ENCODE measurements at places on chromosomes 13 and 19. TPM values are rescaled to one million over a fixed set of nuclear protein-coding genes. Genes with fewer than 3 reads are reported as not detected.

- ATAC-seq: no peak
Measured at GRCh38 chr13:77678691-77679235, 18.7 kb upstream of the SLAIN1 start.

- ATAC-seq: no peak
Measured at GRCh38 chr13:18954254-18954653, 227.4 kb downstream of the TUBA3C start.

- peak; percentile 23 for ATAC-seq
Measured at GRCh38 chr19:2561895-2562294, 86.0 kb downstream of the GADD45B start.

- ATAC-seq: peak; percentile 66
Measured at GRCh38 chr13:94967183-94968039, 255.1 kb upstream of the SOX21 start.

DNA sequence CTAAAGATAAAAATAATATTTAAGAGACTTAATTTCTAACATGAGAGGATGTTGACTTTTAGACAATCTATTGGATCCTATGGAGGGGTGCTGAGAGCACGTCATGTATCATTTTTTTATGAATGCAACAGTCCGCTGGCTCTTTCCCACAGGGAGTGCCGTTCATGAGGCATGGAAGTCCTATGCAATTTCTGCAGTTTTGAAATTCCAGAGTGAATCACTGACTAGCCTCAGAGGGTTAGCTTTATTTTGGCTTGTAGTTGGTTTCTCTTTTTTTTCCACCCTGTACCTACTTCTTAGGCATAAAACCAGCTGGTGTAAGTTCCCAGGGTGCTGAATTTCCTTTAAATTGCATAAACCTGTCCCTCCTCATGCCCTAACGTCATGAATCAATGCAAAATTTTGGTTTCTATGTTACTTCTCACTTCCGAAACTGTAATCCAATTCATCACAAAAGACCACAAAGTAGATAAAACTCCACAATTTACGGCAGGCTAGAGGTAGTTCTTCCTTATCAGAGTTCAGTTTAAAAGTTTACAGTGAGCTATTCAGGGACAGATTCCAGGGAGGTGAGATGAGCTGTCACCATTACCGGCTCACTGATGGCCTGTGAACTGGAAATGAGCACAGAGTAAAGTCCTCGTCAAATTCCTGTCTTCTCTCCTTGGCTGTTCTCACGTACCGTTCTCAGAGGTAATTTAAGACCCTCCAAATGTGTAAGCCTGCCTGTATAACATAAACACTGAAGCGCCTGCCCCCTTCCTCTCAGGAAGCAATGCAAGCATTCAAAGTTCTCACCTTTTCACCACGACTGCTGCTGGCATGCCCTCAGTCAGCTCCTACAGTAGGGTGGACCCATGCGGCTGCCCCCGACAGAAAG, 216.6 kb upstream of the SLC10A2 start:
- no peak for ATAC-seq

GRCh38 chr19:7861619-7862412, 12.4 kb downstream of the PRR36 start:
- ATAC-seq: no peak

GRCh38 chr13:80754441-80754840, 413.5 kb upstream of the SPRY2 start:
- ATAC-seq: no peak

- no peak for ATAC-seq
Measured at GRCh38 chr19:41456342-41456918, 13.5 kb downstream of the ERICH4 start.

DNA sequence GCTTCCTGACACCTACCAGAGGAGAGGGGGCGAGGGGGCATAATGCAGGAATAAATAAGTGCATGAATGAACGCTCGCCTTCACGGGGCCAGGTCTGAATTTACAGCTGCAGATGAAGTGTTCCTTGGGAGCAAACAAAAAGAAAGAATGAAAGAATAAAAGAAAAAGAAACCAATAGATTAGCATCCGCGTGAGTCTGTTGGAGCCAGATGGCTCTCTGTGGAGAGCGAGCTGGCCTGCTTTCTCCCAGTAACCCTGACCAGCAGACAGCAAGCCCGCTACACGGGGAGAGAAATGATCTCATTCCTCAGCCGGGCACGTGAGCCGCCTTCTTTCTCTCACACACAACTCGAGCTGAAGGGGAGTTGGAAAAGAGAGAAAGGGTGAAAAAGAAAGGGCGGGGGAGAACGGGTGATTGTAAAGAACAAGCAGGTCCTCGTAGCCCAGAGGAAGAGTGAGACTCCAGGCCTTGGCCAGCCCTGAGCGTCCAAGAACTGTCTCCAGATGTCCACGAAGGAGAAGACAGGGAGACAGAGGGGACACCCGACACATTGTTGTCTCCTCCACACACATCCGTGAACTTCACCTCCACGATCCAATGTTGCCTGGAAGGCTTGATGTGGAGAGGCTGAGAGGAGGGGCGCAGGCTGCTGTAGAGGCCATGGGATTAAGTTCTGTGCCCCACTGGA, 81.4 kb downstream of the RNASEH2B start:
- peak; percentile 96 for ATAC-seq

DNA sequence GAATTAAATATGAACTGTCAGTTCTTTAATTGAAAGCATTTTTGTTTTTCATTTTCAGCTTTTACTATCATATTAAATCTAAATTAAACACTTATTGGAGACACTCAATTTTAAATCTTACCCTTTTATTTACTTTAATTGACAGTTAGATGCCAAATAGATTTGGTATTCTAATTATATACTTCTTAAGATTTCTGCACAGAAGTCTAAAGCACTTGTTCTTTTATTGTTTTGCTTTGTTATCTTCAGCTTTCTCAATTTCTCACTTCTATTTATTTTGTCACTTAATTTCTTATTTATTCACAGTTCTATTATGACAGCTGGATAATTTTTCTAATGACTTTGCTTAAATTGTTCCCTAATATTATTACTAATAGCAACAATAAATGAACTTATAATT, 1397.3 kb upstream of the MIR17HG start:
- ATAC-seq: no peak

GRCh38 chr13:104314926-104315535, 1248.8 kb upstream of the SLC10A2 start:
- ATAC-seq: no peak

- no peak for ATAC-seq
Measured at GRCh38 chr13:28251466-28251865, 113.1 kb downstream of the PAN3 start.

DNA sequence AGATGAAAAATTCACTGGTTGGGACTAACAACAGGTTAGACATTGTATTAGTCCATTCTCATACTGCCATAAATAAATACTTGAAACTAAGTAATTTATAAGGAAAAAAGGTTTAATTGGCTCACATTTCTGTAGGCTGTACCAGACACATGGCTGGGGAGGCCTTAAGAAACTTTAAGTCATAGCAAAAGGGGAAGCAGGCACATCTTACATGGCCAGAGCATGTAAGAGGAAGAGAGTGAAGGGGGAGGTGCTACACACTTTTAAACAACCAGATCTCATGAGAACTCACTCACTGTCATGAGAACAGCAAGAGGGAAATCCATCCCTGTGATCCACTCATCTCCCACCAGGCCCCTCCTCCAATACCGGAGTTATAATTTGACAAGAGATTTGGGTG, 125.9 kb downstream of the SUCLA2 start:
- ATAC-seq: no peak

GRCh38 chr13:27942972-27943371, 23.2 kb downstream of the PDX1 start:
- ATAC-seq: no peak

GRCh38 chr19:30731591-30731990, 359.4 kb downstream of the ZNF536 start:
- no peak for ATAC-seq

GRCh38 chr13:80881495-80881894, 540.6 kb upstream of the SPRY2 start:
- no peak for ATAC-seq

DNA sequence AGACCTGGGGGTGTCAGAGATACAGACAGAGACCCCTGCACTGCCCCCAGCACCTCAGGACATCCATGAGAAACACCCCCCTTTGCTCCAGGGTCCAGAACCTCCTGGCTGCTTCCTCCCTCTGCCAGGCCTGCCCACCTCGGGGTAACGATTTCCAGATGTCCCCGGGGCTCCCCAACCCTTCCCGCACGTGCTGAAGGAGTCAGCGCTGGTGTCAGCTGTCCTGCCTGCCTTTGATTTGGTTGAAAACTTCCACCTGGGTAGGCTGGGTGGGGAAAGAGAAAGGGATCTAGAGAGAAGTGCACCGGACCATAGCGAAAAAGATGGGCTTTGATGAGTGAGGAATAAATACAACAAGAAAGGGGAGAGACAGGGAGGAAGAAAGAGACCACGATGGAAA, 1.5 kb upstream of the CGB7 start:
- ATAC-seq: no peak

GRCh38 chr13:19305434-19305833, 123.8 kb upstream of the TUBA3C start:
- no peak for ATAC-seq

- no peak for ATAC-seq
Measured at GRCh38 chr13:112746044-112746443, 56.2 kb downstream of the ATP11A start.

DNA sequence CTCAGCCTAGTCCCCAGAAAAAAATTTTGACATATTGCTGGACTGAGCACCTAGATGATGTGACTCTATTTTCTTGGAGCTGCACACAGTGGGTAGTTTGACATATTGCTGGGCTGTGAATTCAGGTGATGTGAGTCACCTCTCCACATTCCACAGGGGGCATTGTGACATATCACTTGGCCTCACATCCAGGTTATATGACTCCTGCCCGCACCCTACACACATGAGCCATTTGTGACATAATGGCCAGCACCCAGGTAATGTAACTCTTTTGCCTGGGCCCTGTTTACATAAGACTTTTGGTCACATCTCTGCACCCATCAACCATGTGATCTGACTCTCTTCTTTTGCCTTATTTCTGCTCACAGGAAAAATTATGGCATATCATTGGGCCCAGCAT, 55.1 kb upstream of the ZNF43 start:
- ATAC-seq: no peak

DNA sequence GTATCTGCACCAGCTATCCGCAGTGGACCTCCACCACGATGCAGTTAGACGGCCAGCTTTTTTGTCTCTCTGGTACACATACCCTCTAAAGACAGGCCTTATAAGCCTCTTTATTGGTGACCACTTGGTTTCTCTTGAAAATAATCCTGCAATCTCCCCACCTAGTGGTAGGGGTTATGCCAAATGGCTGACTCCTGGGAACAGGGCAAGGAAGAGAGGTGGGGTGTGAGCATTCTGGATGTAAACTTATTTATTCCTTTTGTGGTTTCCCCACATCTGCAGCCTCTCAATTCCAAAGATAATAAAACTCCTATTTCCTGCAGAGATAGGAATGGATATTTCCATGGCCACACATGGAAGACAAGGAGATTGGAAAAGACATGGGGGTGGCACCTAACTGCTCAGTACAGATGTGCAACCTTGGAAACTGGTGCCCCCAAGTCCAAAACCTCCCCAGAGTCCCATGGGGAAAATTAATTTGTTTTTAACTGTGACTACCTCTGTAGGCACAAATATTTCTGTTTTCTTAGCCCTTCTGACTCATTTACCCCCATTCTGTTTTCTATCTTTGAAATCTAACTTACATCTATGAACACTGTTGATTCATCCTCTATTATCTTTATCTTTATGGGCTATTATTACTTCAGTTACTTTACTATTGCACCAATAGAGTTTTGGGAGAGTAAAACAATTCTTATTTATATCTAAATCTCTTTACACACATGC, 112.7 kb upstream of the TSHZ3 start:
- no peak for ATAC-seq

DNA sequence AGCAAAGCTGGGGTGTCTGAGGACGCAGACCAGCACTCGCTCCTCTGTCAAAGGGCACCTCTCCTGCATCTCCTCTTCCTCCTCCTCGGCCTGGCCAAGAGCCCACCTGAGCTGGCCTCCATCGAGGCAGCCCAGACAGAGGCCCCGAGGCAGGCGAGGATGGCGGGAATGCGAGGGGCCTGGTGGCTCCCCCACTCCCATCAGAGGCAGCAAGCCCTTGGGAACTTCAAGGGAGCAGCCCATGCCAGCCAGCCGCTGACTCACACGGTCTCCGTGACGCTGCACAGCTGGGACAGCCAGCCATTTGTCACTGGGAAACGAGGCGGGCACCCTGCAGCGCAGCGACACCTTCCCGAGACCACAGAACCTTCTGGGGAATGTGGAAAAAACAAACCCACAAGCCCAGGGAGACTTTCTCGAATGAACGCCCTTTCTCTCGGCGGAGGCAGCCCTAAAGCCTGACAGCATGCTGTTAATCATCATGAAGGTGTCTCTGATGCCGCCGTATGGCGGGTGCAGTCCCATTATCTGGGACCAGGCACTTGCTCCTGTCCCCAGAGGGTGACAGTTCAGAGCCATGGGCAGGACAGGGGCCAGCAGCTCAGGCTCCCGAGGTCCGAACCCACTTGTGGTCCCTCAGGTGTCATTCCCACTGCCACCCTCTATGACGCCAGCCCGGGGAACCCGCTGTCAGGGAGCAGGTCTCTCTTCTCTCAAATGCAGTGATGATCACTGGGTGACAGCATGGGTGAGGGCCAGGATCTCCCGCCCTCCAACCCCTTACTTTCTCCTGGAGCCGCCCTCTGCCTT, 53.0 kb downstream of the PEPD start:
- ATAC-seq: peak; percentile 69

- ATAC-seq: peak; percentile 69
Measured at GRCh38 chr19:6459262-6460098, at the start of gene SLC25A23. Gene SLC25A23, minus strand, starts transcription at chr19:6459792. Its CDS starts 164 bp downstream, at chr19:6459628.

DNA sequence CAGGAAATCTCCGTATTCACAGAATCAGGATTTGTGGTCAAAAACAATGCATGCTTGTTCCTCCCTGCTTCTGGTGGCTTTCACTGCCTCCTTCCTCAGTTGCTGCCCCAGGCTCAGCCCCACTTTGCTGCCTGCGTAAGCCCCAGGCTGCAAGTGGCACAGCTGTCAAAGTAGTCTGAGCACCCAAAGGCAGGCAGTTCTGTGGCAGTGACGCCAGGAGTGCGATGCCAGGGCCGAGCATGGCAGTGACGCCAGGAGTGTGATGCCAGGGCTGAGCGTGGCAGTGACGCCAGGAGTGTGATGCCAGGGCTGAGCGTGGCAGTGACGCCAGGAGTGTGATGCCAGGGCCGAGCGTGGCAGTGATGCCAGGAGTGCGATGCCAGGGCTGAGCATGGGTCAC, 77.3 kb upstream of the GPR183 start:
- ATAC-seq: no peak

DNA sequence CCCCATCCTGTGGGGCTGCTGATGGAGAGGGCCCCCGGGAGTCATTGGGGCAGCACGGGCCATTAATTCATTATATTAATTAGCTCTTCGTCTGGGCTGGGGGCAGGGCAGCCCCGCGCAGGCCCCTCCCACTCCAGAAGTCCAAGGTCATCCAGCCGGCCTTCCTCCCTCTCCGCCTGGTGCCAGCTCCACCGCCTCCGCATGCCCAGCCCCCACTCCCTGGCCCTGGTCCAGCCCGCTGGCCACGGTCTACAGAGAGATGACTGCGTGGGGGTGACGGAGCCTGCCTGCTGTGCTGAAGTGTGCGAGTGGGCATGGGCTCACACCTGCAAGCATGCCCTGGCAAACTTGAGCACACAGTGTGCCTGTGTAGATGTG, 8.8 kb downstream of the IGLON5 start:
- peak; percentile 74 for ATAC-seq

Gene TSKS
- not detected for total RNA-seq

Gene PDX1
- 0.16 TPM for total RNA-seq

Gene ZNF541
- total RNA-seq: 0.10 TPM

Gene ZSCAN18
- 67.3 TPM for total RNA-seq

Gene ZNF616
- total RNA-seq: 16.9 TPM

Gene ZNF253
- 18.0 TPM for total RNA-seq

Gene STOML3
- total RNA-seq: 0.46 TPM

Gene CEACAM3
- not detected for total RNA-seq

Gene NANOS3
- 3.3 TPM for total RNA-seq

Gene AKAP8
- total RNA-seq: 18.4 TPM

Gene GAPDHS
- total RNA-seq: not detected

Gene CYP4F8
- total RNA-seq: 0.55 TPM

Gene CALR3
- not detected for total RNA-seq
